ENCODE measurements at places on chromosomes 7 and 10.

DNA sequence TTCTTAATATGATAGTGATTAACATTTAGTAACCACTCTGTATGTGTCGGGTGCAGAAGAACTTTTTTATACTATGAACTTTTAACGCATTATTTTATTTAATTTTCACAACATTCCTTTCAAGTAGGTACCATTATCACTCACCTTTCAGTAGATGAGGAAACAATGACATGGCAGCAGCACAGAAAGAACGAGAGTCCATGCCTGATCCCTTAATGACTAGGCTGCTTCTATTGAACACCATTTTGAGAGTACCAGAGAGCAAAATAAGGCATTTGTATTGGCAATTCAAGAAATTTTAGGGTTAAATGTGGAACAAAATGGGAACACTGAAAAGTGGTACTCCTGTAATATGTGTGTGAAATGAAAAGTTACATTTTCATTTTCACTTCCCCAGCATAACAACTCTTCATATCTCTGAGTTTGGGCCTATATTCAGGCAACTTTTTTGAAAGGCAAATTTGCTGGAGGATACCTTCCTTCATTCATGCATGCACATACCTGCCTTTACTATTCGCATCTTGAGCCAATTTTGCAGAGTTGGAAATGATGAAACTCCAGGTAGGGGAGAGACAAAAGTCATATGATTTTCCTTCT lies 12.8 kb downstream of the LRRN3 start:
- DNase-seq: no peak

DNA sequence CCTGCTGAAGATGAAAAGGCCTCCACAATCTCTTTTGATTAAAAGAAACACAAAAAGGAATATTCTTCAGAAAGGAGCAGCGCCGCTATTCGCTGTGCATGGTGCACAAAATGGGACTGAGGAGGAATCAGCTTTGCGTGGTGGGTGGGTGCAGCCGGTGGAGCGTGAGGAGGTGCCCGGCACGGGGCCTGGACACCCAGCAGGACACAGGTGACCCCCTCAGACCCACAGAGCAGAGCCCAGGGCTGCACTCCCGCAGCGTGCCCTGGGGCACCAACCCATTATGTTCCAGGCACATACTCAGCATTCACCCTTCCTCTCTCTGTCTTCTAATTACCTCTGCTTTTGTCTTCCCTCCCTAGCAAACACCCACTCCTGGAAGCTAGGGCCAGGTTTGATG lies 238.0 kb upstream of the PPP2R2D start:
- DNase-seq: no peak

GRCh38 chr10:88933564-88933963 lies 19.0 kb downstream of the ACTA2 start:
- DNase-seq: no peak

DNA sequence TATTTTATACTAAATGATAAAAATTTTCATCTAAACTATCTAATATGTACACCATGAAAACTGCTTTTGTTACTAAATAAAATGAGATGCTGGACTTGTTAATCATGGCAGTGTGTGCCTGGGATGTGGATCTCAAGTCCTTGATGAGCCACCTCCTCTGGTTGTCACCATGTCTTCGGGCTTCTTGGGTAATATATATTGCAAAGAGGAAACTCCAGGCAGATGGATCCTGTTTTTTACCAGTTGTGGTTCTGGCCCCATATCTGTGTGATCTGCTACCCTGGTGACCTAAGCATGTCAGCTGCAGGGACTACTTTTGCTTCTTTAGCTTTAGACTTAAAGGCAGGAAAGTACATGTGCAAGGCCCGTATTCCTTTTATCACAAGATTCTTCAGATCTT lies 46.2 kb downstream of the TMEM60 start:
- peak; percentile 57 for DNase-seq

GRCh38 chr7:135772639-135773222 lies 24.1 kb upstream of the FAM180A start:
- DNase-seq: no peak

- DNase-seq: no peak
These were observed 197.1 kb downstream of the DOCK4 start for GRCh38 chr7:112009081-112009480.

GRCh38 chr7:221978-222715 lies 29.8 kb downstream of the FAM20C start:
- no peak for DNase-seq
